IPS DF 19.7 (cell line): ENCODE measurements at places on chromosomes 1 and 21.

- DNase-seq: no peak
These were observed 558 bp upstream of the PGD start for GRCh38 chr1:10398278-10398733.

DNA sequence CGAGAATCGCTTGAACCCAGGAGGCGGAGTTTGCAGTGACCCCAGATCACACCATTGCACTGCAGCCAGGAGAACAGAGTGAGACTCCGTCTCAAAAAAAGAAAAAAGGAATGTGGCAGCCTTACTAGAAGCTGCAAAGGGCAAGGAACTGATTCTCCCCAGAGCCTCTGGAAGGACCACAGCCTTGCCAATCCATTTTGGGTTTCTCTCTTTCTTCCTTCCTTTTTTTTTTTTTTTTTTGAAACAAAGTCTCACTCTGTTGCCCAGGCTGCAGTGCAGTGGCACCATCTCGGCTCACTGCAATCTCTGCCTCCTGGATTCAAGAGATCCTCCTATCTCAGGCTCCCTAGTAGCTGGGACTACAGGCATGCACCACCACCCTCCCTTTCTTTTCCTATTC, 9.9 kb upstream of the IFNGR2 start:
- DNase-seq: no peak

- no peak for DNase-seq
These were observed 385.4 kb upstream of the VAMP3 start for GRCh38 chr1:7385471-7386225.

GRCh38 chr1:56910441-56910985, 55.3 kb downstream of the C8B start:
- DNase-seq: no peak

- no peak for DNase-seq
These were observed 19.6 kb downstream of the DYRK1A start for GRCh38 chr21:37386151-37386550.

GRCh38 chr1:202343652-202344349, 2.1 kb upstream of the UBE2T start:
- no peak for DNase-seq

DNA sequence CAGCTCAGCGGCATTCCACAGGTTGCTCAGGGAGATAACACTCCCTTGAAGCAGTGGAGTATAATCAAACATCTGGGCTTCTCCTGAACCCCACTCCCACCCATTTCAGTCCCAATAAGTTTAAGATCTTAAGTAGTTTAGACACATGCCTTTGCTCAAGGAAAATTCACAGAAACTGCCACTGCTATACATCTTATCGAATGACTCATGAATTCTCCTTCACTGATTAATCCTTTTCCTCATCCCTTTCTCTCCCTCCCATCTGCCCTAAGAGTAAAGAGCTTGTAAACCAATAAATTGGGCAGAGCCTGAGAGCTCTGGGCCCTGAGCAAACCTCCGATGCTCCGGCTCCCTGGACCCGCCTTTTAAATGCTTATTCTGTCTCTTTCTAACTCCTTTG, 10.2 kb downstream of the VN1R5 start:
- no peak for DNase-seq
